Stimulated activated CD4-positive, alpha-beta T cell treated with anti-CD3 and anti-CD28 coated beads, Interleukin-2, amount 100 ng/mL, for 24 hours (primary cell): ENCODE measurements at places on chromosomes 4 and X.

GRCh38 chr4:1841201-1841886 lies 14.6 kb downstream of the LETM1 start:
- no peak for DNase-seq

GRCh38 chr4:1604706-1605205 lies 79.4 kb downstream of the FAM53A start:
- peak; percentile 30 for DNase-seq

- DNase-seq, result no peak
Measured at GRCh38 chrX:69357317-69357716, 146.8 kb upstream of the NALF2 start.

DNA sequence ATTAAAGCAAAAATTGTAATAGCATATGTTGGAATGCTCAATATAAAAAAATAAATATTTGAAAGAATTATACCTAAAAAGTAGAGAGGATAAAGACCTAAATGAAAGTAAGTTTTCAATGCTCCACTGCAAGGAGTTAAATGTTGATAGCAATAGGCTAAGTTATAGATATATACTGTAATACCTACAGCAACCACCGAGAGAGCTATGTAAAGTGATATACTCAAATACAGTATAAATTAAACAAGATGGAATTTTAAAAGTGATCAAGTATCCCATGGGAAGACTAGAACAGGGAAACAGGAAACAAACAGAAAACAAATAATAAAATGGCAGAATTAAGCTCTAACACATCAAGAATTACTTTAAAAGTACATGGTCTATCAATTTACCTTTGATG lies 73.9 kb downstream of the CASP3 start:
- no peak for DNase-seq

DNA sequence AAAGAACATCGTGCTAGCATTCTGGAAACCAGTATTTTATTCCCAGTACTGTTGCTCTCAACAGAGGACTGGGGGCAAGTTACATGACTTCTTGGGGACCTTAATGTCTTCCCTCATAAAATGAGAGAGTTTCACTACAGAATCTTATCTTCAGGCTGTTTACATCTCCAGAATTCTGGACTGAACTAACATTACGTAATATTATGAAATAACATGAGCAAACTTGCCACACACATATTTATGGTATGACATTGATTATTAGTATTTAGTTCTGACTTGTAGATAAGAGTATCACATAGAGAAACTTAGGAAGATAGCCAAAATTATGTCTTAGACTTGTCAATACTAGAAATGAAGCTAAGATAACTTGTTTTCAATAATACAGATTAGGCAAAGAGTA lies 68.0 kb downstream of the NFKB1 start:
- DNase-seq, result no peak
